CD8-positive, alpha-beta T cell (primary cell): ENCODE measurements at places on chromosomes 6 and 20.

DNA sequence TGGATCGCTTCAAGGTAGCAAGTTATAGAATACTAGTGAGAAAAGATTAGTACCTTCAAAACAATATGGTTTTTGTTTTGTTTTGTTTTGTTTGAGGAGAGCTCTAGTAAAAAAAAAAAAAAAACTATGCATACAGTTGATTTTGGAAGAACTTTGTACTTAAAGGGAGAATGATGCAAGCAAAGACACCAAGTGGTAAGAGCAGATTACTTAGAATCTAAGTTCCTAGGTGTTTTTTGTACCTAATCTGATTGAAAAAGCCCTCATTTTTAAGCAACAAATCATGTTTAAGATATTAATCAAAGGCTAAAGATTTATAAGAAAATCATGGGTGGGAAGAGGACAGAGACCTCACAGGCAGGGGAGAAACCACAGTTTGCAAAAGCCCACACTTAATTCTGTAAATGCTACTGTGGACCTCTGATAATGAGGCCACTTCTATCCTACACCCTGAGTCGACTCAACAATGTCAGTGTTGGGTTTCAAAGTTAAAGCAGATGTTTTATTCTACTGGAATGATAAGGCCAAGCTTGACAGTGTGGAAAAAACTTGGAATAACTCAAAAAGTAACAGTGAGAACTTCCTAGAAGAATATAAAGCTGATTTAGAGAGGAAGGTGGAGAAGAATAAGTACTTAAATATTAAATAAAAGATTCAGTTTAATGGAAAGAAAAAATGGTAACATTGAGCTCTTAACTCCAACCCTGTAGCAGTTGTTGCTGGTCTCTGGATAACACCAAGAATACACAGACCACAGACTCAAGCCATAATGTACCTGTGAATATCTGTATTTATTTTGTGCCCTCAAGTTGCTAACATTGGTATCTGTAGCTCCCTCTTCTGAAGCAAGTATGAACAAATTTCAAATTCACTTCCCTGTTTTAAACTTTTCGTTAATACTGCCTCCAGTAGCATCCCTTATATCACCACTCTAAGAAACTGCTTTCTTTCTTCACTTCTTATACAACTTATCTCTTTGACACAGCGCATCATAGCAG lies 1047.8 kb downstream of the EPHA7 start:
- DNase-seq = no peak

- no peak for DNase-seq
Observed at GRCh38 chr20:1656844-1657243, 735 bp downstream of the SIRPG start.

- DNase-seq = no peak
Observed at GRCh38 chr6:132907231-132907630, 92.9 kb downstream of the RPS12 start.

- no peak for DNase-seq
Observed at GRCh38 chr6:111838749-111839484, 34.3 kb downstream of the FYN start.

GRCh38 chr20:60053125-60053817 lies 95.0 kb downstream of the CDH26 start:
- no peak for DNase-seq

DNA sequence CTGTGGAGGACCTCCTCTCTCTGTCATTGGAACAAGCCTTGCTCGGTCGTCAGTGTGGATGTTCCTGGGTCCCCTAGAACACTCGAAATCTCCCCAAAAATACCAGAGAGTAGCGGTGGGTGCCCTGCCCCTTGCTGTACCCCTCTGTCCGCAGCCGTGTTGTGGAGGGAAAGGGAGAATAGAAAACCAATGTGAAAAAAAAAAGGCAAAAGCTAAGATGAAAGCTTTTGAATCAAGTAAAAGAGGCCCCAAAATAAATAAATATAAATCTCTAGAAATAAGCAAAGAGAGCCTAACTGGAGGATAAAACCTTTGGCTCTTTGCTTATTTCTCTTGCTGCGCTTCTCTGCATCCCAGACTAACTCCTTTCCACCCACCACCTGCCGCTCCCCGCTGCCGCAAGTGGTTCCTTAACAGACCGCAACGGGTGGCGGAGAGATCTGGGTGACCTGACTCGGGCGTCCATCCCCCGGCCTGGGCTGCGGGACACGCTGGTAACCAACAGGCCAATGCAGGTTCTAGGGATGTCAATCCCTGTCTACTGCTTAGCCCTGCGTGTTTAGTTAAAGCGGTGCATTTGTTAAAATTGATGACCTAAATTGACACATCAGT lies 110.0 kb downstream of the GPX5 start:
- DNase-seq = no peak
